ENCODE measurements at places on chromosomes 7 and 10. TPM values are rescaled to one million over a fixed set of nuclear protein-coding genes. Genes with fewer than 3 reads are reported as not detected.

Gene TMEM60
- 25.7 TPM for polyA plus RNA-seq

Gene CROT
- polyA plus RNA-seq: 45.6 TPM

Gene GRID2IP
- polyA plus RNA-seq: 0.91 TPM

Gene DOCK4
- polyA plus RNA-seq: 30.4 TPM

GRCh38 chr7:128903621-128904361 lies 6.7 kb downstream of the KCP start:
- no peak for DNase-seq

DNA sequence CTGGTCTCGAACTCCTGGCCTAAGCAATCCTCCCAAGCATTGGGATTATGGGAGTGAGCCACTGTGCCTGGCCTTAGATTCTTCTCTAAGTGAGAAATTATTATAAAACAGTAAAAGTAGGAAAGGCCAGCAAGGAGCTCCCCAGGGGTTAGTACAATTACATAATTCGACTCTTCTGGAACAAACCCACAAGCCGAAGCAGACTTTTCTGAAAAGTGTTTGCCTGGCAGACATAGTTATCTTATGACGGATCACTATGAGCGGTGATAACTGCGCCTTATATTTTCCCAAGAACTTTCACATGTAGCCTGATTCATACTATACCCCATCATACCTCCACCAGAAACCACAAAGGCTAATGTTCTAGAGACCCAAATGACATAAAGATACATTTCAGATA lies 30.2 kb upstream of the SH3PXD2A start:
- no peak for DNase-seq

Gene ODAD2
- polyA plus RNA-seq: 1.5 TPM

DNA sequence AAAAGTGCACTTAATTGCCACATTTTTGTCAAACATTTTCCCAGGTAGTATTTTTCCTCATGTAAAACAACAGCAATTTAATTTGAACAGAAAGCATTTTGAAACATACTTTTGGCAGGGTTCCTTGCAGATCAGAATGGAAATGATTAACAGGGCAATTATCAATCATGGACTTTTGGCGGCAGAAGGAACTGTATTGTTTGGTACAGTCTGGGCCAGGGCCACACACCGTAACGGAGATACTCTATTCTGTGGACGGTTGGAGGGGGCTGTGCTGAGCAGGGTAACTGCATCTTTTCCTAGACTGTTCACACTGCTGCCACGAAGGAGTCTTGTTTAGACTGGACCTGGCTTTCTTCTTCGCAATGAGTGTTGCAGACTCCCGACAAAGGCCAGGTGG lies 62.3 kb downstream of the EGFR start:
- DNase-seq: no peak

Gene CARD11
- 1.1 TPM for polyA plus RNA-seq
